ENCODE measurements at places on chromosomes 6 and 20.

GRCh38 chr6:138817799-138818198 is 21.9 kb downstream of the ECT2L start:
- peak; percentile 51 for DNase-seq

DNA sequence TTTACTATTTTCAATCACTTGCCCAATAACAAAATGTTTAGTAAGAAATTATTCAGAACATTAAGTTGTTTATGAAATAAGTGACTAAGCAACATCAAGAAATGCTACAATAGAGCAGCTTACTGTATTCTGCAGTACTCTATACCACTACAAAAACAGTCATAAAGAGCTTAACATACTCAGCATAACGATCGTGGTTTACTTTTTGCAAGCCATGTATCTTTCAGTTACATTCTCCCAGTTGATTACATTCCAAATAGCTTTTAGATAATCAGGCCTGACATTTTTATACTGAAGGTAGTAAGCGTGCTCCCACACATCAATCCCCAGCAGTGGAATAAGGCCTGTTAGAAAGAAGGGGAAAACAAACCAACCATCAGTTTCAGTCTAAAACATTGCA is 10.7 kb downstream of the SOD2 start:
- no peak for DNase-seq

- no peak for DNase-seq
Observed at GRCh38 chr20:33926425-33926824, 67.3 kb upstream of the RALY start.

- DNase-seq, result no peak
Observed at GRCh38 chr6:149938571-149939355, 3.1 kb upstream of the ULBP2 start.

GRCh38 chr6:143107440-143107839 is 46.8 kb downstream of the AIG1 start:
- DNase-seq, result no peak

GRCh38 chr6:112560651-112561050 is 213.5 kb downstream of the RFPL4B start:
- DNase-seq, result no peak

GRCh38 chr6:5174244-5174643 is 86.5 kb downstream of the LYRM4 start:
- DNase-seq, result no peak

DNA sequence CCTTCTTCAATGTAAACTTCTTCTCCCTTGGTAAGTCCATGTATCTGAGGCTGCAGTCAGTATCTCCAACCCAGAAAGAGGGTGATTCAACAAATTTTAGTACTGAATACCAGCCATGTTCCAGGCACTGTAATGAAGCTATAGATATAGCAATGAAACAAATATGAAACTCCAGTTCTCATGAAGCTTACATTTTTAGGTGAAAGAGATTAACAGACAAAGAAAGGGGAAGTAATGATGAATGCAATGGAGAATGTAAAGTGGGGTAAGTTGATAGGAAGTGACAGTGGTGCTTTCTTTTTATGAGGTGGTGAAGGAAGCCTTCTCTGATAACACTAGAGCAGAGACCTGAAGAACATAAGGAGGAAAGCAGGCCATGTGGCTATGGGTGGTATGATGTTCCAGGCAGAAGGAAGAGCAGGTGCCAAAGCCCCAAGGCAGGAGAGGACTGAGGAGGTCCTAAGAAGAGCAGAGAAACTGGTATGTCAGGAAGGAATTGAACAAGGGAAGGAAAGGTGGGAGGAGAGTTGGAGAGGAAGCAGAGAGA is 143.6 kb downstream of the TFAP2B start:
- DNase-seq, result no peak

GRCh38 chr20:6919792-6920468 is 152.4 kb downstream of the BMP2 start:
- no peak for DNase-seq

DNA sequence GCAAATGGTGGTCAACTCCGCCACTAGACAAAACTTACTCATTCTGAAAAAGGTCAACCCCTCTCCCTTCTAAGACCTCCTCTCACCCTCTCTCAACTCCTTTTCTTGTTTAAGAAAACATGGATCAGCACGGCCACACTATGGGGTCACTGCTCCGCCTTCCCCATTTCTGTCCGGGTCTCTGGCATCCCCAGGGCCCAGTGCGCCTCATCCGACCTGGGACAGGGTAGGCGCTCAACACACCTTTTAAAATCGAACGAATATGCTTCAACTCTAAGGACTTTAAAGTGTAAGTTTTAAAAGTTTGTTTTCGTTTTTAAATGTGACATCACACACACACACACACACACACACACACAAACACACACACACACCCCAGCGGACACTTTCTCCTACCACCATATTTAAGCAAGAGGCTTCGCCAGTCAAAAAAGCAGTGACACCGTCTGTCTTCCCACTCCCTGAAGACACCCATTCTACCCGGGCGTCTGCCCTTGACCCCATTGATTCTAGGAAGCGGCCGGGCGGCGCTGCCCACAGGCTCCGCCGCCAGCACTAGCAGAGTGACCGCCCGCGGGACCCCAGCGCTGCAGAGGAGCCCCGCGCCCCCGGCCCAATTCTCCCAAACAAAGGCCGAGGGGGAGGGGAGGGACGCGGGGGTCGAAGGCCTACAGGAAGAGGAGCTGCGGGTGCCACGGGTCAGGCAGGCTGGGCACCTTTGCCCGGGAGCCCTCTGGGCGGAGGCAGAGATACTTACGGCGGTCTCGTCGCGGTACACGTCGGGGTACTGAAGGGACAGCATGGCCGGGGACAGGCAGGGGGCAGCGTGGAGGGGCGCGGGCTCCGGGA is 568 bp downstream of the PREP start:
- DNase-seq, result no peak

DNA sequence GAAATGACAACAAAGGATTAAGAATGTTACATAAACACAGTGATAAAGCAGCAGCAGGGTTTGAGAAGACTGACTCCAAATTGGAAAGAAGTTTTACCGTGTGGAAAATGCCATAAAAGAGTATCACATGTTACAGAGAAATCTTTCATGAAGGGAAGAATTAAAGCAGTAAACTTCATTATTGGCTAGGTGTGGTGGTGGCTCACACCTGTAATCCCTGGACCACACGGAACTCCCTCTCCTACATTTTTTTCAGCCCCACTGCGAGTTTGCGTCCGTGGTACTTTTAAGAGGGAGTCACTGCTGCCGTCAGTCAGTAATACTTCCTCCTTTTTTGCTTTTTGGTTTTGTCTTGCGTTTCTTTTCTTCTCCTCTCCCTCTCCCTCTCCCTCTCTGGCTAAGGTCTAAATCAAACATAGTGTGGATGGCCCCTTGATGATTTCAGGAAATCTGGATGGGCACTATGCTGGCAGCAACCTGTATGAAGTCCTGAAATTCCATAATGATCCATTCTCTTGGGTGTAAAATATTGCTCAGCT is 112.3 kb downstream of the MAN1A1 start:
- DNase-seq, result no peak

GRCh38 chr6:147699637-147700036 is 191.1 kb downstream of the SAMD5 start:
- no peak for DNase-seq

- no peak for DNase-seq
Observed at GRCh38 chr6:83221889-83222479, 28.8 kb downstream of the RWDD2A start.

DNA sequence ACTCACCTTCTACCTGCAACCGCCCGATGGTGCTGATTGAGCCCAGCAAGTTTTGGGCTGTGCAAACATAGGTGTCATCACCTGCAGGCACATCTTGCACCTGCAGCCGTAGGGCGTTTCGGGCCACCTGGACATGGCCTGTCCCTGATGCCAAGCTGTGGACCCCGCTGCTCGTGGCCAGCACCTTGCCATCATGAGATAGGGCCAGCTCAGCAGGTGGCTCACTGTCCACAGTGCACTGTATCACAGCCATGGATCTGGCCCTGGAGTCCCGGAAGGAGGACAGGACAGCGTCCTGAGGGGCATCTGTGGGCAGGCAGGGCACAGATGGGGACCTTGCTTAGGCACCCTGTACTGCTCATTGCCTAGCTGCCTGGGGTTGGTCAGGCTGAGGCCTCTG is 10.1 kb upstream of the ADAM33 start:
- DNase-seq, result no peak

DNA sequence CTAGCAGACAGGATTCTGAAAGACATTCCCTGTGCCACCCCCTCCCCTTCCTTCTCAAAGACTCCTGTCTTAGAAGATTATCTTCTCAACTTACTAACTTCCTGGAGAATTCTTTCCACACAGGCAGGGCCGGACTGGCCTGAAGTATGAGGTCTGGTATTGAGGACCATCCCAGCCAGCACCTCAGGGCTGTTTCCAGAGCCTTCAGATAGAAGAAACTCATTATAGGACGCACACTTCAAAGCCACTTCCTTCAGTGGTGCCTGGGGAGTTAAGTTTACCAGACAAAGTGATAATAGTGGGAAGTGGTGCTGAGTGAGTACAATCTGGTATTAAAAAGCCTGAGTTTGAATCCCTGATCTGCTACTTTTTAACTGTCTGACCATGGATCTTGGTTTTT is 15.6 kb downstream of the KCNS1 start:
- no peak for DNase-seq

- no peak for DNase-seq
Observed at GRCh38 chr6:15791448-15792181, 128.8 kb upstream of the DTNBP1 start.

DNA sequence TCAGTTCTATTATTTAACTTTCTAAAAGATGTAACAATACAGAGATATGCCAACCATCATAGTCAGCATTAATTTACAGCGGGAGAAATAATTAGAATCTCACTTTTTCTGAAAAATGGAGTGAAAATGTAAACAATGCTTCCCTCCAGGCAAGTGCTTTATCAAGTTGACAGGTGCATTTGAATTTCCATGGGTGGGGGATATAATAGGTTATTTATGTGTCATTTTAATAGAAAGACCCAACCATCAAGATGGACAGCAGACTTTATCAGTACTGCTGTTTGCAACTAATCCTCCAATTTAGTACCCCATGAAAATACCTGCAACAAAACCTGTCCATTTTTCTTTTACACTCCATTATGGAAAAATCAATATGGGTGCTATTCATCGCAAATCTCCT is 780.1 kb downstream of the TFAP2A start:
- DNase-seq, result no peak

GRCh38 chr6:25660512-25660911 is 8.5 kb downstream of the SCGN start:
- no peak for DNase-seq

DNA sequence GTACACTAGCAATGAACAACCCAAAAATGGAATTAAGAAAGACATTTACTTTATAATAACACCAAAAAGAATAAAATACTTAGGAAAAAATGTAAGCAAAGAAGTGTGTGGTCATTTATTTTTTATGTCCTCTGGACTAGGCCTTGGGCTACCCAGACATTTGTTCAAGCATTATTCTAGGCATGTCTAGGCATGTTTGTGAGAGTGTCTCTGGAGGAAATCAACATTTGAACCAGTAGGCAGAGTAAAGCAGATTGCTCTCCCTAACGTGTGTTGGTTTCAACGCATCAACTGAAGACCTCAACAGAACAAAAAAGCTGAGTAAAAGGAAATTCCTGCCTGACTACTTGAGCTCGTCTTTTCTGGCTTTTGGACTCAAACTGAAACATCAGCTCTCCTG is 84.5 kb downstream of the ANKEF1 start:
- DNase-seq, result no peak

DNA sequence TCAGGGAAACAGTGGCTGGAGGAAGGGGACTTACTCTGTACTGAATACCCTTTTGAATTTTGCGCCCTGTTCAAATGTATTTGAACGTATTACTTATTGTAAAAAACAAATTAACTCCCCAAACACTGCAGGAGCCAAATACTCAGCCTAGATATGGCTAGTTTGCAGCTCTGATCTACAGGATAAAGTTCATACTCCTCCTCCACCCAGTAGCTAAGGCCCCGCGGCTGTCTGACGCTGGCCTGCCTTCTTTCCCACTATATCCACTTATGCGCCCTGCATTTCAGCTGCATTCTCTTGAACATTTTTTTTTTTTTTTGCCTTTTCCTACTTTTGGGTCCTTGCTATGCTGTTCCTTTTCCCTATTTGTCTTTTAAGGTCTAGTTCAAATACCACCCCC is 6.5 kb downstream of the GSS start:
- no peak for DNase-seq

DNA sequence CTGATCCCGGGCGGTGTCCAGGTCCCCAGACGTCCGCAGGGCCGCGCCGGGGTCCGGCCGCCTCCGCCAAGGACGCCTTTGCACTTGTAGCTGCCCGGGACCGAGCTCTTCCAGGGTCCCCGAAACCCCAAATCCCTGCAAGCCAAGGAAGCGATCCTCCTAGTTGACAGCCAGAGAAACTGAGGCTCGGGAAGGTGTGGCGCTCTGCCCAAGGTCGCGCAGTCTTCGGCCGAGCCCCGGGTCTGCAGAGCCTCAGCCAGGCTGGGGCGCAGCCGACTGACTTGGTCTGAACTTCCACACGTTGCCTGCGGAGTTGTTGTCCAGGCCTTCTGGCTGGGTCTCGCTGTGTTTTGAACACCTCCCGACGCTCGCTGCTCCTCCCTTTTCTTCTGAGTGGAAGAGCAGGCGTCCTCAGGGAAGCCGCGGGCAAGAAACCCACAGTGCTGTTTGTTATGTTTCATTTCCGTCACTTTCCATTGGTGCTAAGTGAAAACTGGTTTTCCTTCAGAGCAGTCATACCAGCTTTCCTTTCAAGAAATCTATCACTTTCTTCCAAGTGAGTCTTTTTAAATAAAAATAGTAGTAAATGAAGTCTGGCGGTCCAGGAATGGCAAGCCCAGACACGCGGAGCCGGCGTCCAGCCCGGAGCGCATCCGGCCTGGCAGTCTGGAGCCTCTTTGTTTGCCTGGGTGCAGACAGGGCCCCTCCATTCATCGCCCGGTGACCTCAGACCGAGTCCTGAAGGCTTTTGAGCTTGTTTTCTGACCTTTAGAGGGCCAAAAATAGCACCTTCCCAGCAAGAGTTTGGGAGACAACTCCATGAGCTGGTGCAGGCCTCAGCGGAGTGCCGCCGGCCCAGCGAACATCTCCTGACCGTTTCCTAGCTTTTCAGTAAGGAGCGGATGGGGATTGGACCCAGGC is 698 bp downstream of the FAM210B start:
- peak; percentile 16 for DNase-seq

DNA sequence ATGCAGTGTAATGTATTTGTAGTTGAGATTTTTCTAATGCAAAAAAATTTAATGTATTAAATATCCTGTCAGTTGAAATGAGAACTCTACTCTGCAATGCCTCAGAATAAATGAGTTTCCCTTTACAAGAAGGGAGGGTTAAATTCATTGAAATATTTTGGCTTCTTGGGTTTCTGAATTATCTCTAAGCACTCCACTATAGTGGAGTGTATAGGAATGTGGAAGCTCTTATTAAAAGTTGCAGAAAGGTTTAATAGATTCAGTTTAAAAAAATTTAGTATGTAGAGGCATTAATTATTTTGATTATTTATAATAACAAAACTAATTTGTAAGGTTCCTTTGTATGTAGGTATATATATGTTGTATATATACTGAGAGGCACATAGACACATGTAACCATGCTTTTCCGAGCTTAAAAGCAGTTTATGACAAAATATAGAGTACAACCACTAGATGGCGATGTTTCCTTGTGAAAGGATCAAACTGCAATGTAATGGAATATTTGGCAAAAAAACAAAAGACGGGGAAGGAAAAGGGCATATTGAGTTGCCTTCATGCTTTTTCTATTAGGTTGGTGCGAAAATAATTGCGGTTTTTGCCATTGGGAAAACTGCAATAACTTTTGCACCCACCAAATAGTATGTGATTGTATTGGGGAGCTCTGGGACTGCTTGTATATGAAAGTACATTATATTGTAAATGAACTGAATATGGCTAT is 144.2 kb downstream of the MYO6 start:
- DNase-seq, result peak; percentile 28

All from AG04449 (cell line).